ENCODE measurements at places on chromosomes 13 and 19.
A peak's percentile ranks its signal among the peaks of the same experiment; 100 is the strongest.

- DNase-seq, result no peak
These were observed 7.7 kb upstream of the MISP start for GRCh38 chr19:743168-743687.

- no peak for DNase-seq
These were observed 7.9 kb downstream of the DENND1C start for GRCh38 chr19:6473647-6474046.

GRCh38 chr13:32443111-32443510, 15.2 kb upstream of the N4BP2L1 start:
- peak; percentile 1 for DNase-seq

DNA sequence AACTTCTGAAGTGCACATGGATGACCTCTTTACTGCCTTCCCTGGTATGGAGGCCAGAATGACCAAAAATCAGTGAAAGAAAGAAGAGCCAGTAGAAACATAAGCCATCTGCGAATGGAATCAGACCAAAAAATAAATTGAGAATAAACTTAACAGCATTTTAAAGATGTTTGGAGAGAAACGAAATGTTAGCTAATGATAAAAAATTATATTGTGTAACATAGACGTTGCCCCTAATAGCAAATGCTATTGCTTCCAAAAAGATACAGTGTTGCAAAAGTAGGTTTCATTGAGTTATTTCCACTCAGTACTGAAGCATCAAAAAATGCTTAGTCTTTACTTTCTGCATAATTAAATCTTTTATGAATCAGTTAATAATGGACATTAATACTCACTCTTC, 371.7 kb downstream of the LIG4 start:
- DNase-seq, result no peak

DNA sequence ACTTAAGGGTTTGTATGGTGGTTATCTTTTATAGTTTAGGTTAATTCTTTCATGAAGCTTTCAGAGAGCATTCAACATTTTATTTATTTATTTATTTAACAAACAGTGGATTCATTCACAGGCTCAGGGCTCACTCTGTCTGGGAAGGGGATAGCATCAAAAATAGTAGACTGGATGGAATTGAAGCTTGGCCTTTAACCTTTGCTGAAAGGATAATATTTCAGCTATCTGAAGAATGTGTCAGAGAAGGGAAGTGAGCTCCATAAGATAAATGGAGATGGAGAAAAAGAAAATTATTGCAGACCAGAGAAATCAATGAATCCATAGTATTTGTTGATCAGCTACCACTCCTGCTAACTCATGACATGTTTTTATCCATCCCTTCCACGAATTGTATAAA, 305.6 kb downstream of the COG6 start:
- no peak for DNase-seq

- DNase-seq, result no peak
These were observed 84.0 kb downstream of the RAP2A start for GRCh38 chr13:97517967-97518366.

DNA sequence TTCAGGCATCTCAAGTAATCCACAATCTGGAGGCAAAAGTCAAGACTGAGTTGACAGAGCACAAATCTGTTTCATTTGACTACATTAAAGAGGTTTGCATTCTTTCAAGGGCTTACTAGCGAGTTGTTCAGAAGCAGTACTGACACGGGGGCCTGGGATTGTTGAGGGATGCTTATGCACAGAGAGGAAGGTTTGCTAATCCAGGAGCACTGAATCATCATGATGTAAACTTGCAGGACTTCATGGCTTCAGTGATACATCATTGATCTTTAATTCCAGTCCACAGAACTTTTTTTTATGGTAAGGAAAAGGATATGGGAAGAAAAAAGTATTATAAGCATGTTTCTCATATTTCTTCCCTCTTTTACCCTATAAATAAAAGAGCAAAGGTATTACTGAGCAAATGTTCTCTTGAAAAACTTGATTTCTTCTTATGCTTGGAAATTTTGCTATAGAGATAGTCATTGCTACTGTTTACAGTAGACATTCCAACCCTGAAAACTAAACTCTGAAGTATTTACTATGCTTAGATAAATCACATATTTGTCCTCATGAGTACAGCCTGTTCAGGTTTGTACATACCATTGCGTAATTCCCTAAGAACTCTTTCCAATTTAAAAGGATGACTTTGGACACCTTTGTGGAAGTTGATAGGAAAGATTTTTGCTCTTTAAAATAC, 65.8 kb upstream of the KPNA3 start:
- no peak for DNase-seq

GRCh38 chr13:62193919-62194318, 778.3 kb upstream of the PCDH20 start:
- no peak for DNase-seq

GRCh38 chr19:10983026-10983425, 22.2 kb downstream of the SMARCA4 start:
- DNase-seq, result no peak

GRCh38 chr19:31089681-31090080, 259.6 kb downstream of the TSHZ3 start:
- no peak for DNase-seq

DNA sequence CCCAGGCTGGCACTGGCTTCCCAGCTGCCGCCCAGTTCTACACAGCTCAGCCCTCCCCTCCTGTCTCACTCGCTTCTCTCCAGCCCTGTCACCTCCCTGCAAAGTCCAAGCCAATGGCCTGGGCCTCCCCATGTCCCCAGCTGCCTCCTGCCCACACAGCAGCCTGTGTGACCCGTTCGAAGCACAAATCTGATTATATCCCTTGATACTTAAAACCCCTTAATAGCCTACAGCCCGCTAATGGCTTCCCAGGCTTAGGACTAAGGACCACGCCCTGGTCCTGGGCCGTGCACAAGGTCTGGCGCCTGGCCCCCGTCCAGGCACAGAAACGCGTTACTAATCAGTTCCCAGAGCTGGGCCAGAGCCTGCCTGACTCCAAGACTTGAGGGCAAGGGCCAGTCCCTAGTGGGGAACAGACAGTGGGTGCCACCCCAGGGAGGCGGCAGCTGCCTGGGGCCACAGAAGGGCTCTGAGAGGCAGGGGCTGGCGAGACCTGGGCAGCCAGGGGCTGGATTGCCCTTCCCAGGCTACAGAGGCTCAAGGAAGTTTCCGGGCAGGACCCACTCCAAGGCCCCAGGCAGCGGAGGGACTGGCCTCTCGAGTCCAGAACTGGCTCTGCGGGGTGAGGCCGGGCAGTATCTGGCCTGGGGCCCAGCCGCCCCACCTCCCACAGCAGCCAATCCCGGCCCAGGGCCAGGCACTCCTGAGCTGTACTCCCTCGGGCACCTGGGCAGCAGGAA, 10.4 kb downstream of the XAB2 start:
- DNase-seq, result no peak

GRCh38 chr13:57970404-57970803, 338.9 kb downstream of the PCDH17 start:
- DNase-seq, result no peak

GRCh38 chr13:114070098-114070799, 62.2 kb downstream of the RASA3 start:
- no peak for DNase-seq

GRCh38 chr19:39263912-39264305, 4.3 kb upstream of the IFNL2 start:
- no peak for DNase-seq
